ENCODE measurements at places on chromosomes 2 and 18.

DNA sequence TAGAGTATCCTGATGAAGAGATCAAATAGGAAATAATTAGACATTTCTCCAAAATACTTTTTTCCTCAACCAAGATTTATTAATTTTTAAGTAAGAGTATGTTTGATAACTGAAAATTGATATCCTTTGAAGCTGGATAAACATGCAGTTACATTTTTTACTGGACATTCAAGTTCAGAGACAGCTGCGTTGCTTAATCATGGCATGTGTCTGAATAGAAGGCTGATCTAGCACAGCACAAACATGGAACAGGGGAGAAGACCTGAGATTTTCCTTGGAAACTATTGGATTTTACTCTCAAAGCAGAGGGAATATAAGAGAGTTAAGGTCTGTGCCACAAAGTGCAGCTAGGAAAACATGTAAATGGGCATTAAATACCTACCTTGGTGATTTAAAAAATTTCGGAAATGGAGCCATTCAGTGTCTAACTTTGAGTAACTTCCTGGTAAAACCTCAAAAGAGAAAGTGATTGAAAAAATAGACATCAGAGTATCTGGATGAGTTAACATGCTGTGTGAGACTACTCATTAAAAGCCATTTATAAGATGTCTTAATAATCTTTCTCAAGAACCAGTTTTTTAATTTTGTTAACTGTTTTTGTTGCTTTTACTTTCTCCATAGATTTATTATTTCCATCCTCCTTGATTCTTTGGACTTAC lies 31.8 kb downstream of the CRIM1 start:
- no peak for DNase-seq

- DNase-seq = no peak
Measured at GRCh38 chr18:57063601-57064103, 83.2 kb upstream of the BOD1L2 start.

DNA sequence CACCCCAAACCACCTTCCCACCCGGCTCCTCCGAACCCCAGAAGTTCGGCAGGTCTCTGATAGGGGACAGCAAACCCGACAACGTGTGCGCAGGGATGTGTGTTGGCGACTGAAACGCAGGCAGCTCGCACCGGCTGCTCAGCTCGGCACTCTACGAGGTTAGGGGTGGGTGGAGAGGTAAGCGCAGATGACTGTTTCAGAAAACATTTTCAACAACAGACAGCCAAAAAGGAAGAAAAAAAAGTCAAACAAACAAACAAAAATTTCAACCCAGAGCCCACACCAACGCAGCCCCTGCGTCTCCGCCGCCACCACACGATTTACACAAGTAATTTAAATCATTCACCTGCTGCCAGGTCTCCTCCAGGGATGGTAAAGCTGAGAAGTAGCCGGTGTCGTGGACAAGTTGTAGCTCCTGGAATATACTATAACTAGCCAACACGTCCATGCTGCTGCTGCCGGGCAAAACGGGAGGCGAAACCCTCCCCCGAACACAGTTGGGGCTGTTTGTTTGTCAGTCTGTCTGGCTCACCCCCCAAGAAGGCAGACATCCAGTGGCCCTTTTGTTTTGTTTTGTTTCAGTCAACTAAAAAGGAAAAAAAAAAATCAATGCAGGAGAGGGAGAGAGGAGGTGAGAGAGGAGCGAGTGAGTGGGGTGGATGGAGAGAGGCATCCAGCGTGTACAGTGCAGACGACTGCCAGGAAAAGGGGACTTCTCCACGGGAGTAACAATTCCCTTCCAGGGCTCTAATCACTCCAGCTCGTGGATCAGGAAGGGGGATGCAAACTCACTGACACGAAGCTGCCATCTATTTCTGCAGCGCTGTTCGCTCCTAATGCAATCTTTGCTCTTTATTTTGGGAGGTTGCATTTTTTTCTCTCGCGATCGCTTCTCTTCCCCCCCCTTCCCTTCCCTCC lies at the start of gene KLF7:
TSS of gene KLF7 (minus strand) at position 828 of the 918 bp plus-strand sequence. CDS start at position 448, 380 bp downstream.
- peak; percentile 35 for DNase-seq

GRCh38 chr2:136116813-136117390 lies 1.0 kb downstream of the CXCR4 start:
- no peak for DNase-seq

DNA sequence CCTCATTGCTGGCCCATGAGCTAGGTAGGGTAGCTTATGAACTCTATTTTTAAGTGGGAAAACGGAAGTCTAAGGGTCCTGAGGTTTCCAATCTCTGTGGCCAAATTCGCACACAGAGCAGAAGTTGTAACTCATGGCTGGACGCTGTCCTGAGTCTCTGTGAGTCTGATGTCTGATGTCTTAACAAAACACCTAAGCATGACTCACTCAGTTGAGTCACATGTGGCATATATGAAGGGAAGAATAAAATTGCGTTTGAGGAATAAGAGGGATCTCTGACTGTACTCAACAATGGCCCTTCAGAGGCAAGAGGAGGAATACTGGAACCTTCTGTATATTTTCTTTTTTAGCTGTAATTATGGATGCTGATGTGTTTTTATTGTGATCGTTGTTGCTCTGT lies 569.7 kb downstream of the RIT2 start:
- no peak for DNase-seq

GRCh38 chr2:82781176-82781915 lies 1677.7 kb downstream of the SUCLG1 start:
- no peak for DNase-seq

GRCh38 chr2:20758997-20759396 lies 63.9 kb downstream of the LDAH start:
- no peak for DNase-seq

- DNase-seq = no peak
Measured at GRCh38 chr2:96764253-96764637, 3.5 kb downstream of the CNNM4 start.

GRCh38 chr2:47719099-47719498 lies 63.8 kb upstream of the MSH6 start:
- DNase-seq = no peak

GRCh38 chr2:42025151-42025582 lies 22.7 kb upstream of the PKDCC start:
- peak; percentile 88 for DNase-seq

GRCh38 chr2:147182260-147182659 lies 662.6 kb upstream of the ACVR2A start:
- no peak for DNase-seq

DNA sequence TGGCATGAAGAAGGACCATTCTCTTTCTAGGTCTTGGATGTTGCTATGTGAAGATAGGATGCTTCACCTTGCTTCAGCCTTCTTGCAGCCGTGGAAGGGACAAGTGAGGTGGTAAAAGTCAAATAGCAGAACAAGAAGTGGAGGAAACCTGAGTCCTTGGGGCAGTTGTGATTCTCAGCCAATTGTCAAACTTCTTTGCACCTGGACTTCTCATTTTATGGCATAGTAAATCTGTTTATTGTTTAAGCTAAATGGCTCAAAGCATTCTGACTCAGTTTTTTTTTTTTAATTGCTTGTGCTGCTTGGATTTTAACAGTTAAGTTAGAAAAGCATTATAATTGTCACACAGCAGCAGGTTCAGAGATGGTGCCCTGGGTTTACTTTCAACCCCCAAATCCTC lies 33.0 kb upstream of the ST6GAL2 start:
- DNase-seq = no peak

- peak; percentile 93 for DNase-seq
Measured at GRCh38 chr2:208254118-208254870, 577 bp downstream of the IDH1 start.

DNA sequence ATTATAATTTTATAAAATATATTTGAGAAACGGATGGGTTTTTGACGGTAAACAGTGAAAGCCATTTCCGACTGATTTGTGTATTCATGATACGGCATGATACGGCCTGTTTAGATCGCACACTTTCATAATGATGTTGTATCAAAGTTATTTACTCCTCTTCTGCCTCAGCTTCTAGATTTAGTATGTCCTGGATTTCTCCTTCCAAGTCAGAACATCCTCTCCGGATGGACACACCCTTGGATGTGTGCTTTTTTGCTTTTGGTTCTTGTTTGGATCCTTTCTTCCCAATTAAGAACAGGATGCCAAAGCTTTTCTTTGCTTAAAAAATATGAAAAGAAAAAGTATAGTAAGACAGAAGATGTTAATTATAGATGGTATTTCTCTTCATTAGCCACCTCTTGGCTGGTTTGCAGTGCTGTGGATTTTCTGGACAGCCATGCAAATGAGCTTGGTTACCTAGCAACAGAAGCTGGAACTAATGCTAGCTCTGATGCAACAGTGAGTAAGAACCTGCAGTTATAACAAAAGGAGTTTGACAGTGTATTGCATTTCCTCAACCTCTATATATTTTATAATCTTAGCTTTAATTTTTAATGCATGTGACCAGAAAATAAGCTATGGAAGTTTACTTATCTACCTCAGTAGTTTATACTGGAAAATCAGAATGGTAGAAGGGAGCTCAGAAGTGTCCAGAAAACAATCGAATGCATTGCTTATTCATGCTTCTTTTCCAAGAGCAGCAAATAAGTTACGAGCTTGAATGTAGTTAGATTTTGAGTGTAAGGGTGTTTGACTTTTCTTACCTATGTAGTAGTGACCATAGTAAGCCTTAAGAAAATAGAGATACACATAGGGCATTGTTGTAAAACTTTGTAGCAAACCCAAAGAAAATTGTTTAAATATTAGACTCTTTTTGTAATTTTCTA lies 27.9 kb downstream of the RMND5A start:
- no peak for DNase-seq

- DNase-seq = peak; percentile 30
Measured at GRCh38 chr2:950080-950966, at the start of gene SNTG2. TSS of gene SNTG2 (plus strand) at chr2:950849. CDS start at chr2:950997, 148 bp downstream.

GRCh38 chr2:217466805-217467204 lies 536.0 kb downstream of the TNS1 start:
- DNase-seq = no peak

- peak; percentile 44 for DNase-seq
Measured at GRCh38 chr2:176001281-176001915, 669 bp downstream of the LNPK start.

GRCh38 chr2:179355881-179356280 lies 91.2 kb upstream of the SESTD1 start:
- DNase-seq = no peak

- DNase-seq = no peak
Measured at GRCh38 chr18:54235871-54236270, 11.4 kb upstream of the MBD2 start.

GRCh38 chr18:73645160-73645715 lies 502.4 kb downstream of the FBXO15 start:
- DNase-seq = no peak

GRCh38 chr2:238243496-238244076 lies 3.7 kb upstream of the HES6 start:
- DNase-seq = no peak

DNA sequence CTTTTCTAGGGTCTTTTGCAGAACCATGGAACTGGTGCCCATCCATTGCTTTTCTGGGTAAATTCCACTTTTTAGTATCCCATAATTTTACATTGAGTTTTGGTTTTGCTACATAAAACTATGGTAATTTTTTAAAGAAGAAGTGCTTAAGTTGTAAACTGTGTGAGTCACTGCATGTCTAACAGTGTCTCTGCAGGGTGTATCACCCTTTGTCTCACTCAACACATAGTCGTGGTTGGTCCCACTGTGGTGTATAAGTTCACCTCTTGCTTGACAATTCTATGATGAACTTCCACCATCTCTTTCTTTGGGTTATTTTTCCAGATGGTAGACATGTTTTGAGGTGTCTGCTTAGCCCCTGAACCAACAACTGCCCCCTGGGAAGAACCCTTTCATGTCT lies 10.5 kb downstream of the SCTR start:
- no peak for DNase-seq

- DNase-seq = peak; percentile 43
Measured at GRCh38 chr18:21741562-21742314, 1.1 kb downstream of the MIB1 start.

DNA sequence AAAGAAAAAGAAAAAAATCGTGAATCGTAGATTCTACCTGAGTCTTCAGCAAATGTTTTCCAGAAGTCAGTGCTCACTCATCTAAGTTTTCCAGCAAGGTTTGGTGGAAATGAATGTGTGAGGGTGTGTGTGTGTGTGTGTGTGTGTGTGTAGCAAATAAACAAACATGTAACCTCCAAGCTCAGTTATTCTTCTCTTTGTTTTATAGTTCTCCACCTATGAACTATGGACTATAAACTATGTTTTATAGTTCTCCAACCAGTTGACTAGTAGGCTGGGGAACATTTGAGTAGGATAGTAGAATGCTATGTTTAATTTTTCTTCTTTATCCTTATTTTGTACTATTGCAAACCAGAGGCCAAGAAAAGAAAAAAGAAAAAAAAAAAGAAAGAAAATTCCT lies 44.6 kb upstream of the SERPINE2 start:
- DNase-seq = no peak

GRCh38 chr2:158457092-158457825 lies 507 bp downstream of the PKP4 start:
- peak; percentile 67 for DNase-seq

DNA sequence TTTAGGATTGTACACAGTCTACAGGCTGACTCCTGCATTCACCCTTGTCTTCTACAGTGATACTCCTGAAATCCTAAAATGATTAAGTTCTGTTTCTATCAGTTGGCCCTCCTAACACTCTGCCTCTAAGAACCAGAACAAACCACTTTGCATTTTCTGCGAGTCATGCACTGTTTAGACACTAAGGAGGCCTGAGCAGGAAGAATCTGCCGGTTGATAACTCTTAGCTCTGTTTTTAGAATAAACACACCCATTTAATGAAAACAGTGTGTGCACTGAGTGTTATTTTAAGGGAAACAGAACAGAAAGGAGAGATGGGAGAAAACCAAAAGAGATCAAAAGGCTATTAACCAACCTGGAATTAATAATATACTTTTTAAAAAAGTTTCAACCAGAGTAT lies 22.9 kb upstream of the SSB start:
- DNase-seq = no peak

DNA sequence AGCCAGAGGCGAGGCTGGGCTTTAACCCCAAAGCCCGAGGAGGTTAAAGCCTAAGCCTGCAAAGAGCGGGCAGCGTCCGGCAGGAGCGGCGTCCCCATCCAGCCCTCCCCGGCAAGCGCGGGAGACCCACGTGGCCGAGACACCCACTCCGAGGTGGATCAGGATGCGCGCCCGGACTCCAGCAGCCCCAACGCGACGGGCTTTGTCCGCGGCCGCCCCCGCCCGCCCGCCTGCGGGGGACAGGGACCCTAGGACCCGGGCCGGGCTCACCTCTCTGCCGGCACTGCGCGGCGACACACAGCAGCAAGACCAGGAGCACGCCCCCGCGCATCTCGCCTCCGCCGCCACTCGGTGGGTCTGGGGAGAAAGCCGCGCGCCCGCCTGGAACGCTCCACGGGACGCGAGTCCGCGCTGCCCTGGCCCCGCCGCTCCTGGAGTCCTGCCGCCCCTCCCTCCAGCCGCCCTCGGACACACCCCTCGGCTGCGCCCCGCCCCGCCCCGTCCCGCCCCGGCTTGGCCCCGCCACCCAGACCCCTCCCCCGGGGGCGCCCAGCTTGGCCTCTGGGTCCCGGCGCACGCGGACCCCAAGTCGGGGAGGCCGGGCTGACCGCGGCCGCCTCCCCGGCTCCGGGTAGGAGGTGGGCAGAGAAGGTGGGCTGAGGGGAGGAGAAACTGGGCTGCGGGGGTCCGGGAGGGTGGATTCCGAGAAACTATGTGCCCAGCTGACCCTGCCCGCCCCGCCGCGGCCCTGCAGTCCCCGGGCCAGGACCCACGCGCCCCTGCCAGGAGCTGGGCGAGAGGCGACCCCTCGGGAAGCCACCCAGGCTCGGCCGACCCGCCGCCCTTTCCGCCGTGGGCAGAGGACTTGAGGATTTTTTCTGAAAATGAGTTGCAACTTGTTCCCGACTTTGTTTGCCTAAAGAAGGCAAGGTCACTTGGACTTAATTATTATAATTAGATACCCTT lies at the start of gene LAMA1:
TSS of gene LAMA1 (minus strand) at position 408 of the 966 bp plus-strand sequence. CDS start at position 331, 77 bp downstream.
- no peak for DNase-seq
